Hippocampal formation (tissue), 2 donors: ENCODE measurements at places on chromosomes 16 and 17.
A peak's percentile ranks its signal among the peaks of the same experiment; 100 is the strongest.

DNA sequence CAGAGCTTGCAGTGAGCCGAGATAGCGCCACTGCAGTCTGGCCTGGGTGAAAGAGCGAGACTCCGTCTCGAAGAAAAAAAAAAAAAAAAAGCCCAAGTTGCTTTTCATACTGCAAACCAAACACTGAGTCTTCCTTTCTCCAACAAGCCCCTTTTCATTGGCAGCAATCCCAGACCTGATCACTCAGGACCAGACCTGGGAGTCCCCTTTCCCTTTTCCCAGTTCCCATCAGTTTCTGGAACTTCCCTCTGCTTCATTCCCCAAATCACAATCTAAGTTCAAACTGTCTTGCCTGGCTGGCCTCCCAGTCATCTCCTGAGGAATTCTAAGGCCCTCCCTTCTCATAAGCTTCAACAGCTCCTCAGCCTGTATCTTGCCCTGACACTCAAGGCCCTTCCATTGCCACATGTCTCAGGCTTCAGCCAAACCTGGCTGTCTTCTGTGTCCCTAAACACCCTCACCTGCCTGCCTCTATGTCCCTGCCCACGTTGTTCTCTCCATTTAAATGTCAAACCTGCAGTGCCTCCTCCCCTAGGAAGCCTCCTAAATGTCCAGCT lies 11.8 kb upstream of the PHF12 start:
- no peak for DNase-seq

DNA sequence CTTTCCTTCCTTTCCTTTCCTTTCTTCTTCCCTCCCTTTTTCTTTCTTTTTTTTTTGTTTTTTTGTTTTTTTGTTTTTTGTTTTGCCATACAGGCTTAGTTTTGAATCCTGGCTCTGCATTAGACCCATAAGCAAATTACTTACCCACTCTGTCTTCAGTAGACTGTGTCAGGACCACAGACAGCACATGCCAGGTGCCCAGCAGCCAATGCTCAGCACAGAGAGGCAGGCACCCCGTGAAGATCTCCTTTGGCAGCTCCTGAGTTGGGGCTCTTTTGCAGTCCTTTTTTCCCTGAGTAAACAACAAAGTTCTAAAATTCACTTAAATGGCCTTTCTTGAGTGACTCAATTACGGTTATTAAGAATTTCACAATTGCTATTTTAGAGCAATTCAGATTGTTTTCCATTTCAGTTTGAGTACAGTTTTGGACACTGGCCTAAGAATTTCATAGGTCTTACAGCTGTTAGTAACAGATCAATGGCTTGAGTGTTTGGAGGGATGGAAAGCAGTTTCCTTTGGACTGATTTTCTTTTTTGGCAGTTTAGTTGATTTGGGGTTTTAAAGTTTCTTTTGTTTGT lies 26.2 kb upstream of the SLC5A11 start:
- DNase-seq = peak; percentile 8

GRCh38 chr17:10439816-10440215 lies 18.1 kb upstream of the MYH8 start:
- no peak for DNase-seq

GRCh38 chr16:47722046-47722445 lies 260.9 kb downstream of the PHKB start:
- no peak for DNase-seq

DNA sequence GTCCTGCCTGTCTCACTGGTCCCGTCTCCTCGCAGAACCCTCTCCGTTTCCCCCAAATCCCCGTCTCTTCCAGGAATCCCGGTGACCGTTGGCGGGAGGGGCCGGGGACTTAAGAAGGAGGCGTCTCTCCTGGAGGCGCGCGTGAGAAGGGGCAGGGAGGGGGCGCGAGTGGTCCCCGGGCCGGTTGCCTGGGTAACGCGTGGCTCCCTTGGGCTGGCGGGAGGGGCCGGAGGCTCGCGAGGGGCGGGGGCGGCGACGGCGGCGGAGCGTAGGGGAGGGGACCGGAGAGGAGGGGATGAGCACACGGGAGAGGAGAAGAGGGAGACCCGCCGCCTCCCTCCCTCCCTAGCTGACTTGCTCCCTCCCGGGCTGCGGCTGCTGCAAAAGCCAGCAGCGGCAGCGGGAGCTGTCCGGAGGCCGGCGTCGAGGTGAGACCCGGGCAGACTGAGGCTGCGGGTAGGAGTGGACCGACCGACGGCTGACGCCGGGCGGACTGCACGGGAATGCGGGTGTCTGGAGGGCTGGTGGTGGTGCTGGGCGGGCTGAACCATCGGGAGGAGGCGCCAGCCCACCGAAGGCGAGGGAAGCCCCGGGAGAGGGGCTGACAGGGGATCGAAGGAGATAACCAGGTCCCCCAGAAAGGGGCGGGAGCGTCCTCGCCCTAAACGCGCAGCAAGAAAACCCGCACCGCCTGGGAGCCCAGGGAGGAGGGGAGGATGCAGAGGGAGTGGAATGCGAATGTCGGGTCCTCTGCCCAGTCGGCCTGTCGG lies at the start of gene PRRT2:
Gene PRRT2 (plus strand): TSS at position 298 of the 770 bp plus-strand sequence. CDS start 862 bp downstream, outside the sequence.
- DNase-seq = peak; percentile 57
